ENCODE measurements at places on chromosomes 2 and 18. TPM values are rescaled to one million over a fixed set of nuclear protein-coding genes. Genes with fewer than 3 reads are reported as not detected.

The GALNT3 gene
- 18.9 TPM for polyA plus RNA-seq

The CHRNG gene
- 0.48 TPM for polyA plus RNA-seq

The FANCL gene
- polyA plus RNA-seq, result 29.4 TPM

The TMEM163 gene
- polyA plus RNA-seq, result 5.0 TPM

The MLPH gene
- polyA plus RNA-seq, result 2.4 TPM

The AQP12A gene
- 0.34 TPM for polyA plus RNA-seq

- H3K27ac ChIP-seq, result no peak overlapping the region
- no peak for DNase-seq
- H3K4me3 ChIP-seq, result no peak overlapping the region
Measured at GRCh38 chr18:22253676-22254075, 84.3 kb downstream of the GATA6 start.

- peaks cover 2% of the 10 kb centered on the region for H3K27me3 ChIP-seq
- H3K4me3 ChIP-seq, result no peak overlapping the region
- DNase-seq, result no peak
- no peaks in the 10 kb centered on the region for H3K4me1 ChIP-seq
- no peaks in the 10 kb centered on the region for H3K36me3 ChIP-seq
Measured at GRCh38 chr2:151150331-151151320, 111.0 kb downstream of the RBM43 start.

DNA sequence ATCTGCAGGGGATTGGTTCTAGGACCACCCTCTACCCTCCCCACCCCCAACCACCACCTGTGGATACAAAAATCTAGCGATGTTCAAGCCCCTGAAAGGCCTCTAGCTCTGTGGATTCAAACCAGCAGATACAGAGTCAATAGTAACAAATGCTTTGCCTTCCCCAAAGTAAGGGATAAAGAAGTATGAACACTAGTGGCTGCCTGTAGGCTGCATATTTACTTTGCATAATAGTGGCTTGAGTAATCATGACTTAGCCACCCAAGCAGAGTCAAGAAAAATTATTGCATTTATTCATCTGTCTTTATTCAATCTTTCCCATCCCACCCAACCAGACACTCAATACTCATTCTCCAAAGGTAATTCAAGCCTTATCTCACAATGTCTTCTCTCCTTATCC lies 43.8 kb downstream of the SOCS6 start:
- DNase-seq, result no peak
- no peaks in the 10 kb centered on the region for H3K4me1 ChIP-seq
- H3K36me3 ChIP-seq, result no peaks in the 10 kb centered on the region
- no peak overlapping the region for H3K4me3 ChIP-seq
- no peak overlapping the region for H3K27ac ChIP-seq
- H3K27me3 ChIP-seq, result no peaks in the 10 kb centered on the region

- no peaks in the 10 kb centered on the region for H3K36me3 ChIP-seq
- no peak overlapping the region for H3K27ac ChIP-seq
- no peaks in the 10 kb centered on the region for H3K27me3 ChIP-seq
- no peak overlapping the region for H3K4me3 ChIP-seq
- no peaks in the 10 kb centered on the region for H3K4me1 ChIP-seq
Measured at GRCh38 chr2:194166818-194167217, 1490.2 kb upstream of the SLC39A10 start.

GRCh38 chr2:145644820-145645302 lies 1124.9 kb upstream of the ZEB2 start:
- no peak overlapping the region for H3K27ac ChIP-seq
- no peaks in the 10 kb centered on the region for H3K36me3 ChIP-seq
- DNase-seq, result no peak
- no peak overlapping the region for H3K4me3 ChIP-seq
- no peaks in the 10 kb centered on the region for H3K27me3 ChIP-seq
- no peaks in the 10 kb centered on the region for H3K4me1 ChIP-seq

- no peak for DNase-seq
- H3K27ac ChIP-seq, result no peak overlapping the region
- H3K36me3 ChIP-seq, result no peaks in the 10 kb centered on the region
- no peak overlapping the region for H3K4me3 ChIP-seq
Measured at GRCh38 chr2:108413711-108414095, 35.3 kb upstream of the GCC2 start.

- no peaks in the 10 kb centered on the region for H3K4me1 ChIP-seq
- no peak overlapping the region for H3K4me3 ChIP-seq
- DNase-seq, result no peak
- peaks cover 92% of the 10 kb centered on the region for H3K36me3 ChIP-seq
- no peak overlapping the region for H3K27ac ChIP-seq
- no peaks in the 10 kb centered on the region for H3K27me3 ChIP-seq
Measured at GRCh38 chr18:35132021-35132902, 91.0 kb downstream of the MAPRE2 start.

DNA sequence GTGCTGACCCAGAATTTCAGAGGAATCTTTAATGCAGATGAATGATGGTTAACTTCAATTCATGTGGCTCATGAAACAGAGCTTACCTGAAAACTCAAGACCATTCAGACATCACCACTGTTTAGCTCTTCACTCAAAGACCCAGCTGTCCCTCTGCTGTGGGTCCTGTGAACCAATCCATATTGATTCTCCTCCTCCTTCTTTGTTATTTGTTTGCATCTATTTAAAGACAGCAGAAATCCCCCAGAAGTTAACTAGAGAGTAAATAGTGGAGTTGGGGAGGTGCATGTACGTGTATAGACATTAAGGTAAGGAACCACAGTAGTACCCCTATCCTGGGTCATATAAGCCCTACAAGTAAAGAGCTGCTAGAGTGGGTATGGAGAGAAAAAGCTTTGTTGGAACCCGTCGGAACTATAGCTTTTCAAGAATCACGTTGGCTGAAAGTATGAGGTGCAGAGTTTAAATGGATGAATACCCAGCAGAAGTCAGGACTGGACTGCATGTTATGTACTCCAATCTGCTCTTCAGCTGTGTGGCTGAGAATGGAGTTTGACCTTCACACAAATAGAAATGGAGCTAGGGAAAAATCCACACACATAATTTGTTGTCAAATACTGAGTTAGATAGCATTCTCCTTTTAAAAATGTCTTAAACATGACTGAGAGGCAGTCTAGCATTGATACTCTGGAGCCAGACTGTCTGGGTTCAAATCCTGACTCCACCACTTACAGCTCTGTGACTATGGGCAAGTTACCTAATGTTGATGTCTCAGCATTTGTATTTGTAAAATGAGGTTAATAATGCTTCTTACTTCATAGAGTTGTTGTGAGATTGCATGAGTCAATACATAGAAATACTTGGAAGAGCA lies 81.7 kb upstream of the HK2 start:
- DNase-seq, result no peak
- no peaks in the 10 kb centered on the region for H3K36me3 ChIP-seq

GRCh38 chr2:70923378-70924015 lies 12.2 kb upstream of the ATP6V1B1 start:
- no peak overlapping the region for H3K27ac ChIP-seq
- H3K36me3 ChIP-seq, result no peaks in the 10 kb centered on the region
- no peak for DNase-seq
- H3K27me3 ChIP-seq, result peaks cover 2% of the 10 kb centered on the region
- no peaks in the 10 kb centered on the region for H3K4me1 ChIP-seq
- H3K4me3 ChIP-seq, result no peak overlapping the region

DNA sequence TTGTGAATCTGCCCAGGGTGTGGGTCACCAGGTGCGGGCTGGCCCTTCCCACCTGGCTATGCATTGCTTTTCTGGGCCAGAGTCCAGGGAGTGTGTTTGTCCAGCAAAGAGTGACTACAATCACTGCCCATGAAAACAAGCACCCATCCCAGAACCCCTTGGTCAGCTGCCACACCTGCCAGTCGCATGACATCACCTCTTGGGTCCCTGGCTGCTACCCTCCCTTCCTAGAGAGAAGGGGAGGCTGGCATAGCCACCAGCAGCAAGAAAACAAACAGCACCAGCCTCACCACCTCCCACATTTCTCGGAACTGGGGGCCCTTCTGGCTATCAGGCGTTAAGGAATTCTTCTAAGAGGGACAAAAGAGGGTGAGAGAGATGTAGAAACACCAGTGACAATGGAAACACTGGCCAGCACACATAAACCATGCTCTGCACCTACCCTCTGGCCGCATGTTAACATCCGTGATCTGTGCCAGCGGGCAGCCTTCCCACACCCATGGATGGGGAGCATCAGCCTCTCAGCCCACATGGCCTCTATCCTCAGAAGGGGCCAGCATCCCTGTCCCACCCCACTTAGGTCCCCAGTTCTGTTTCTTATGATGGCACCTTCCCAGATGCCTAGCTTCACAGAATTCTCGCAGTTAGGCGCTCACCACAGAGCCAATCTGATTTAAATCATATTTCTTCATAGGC lies 109.7 kb upstream of the GLI2 start:
- no peaks in the 10 kb centered on the region for H3K36me3 ChIP-seq
- H3K4me1 ChIP-seq, result no peaks in the 10 kb centered on the region
- H3K4me3 ChIP-seq, result no peak overlapping the region
- H3K27ac ChIP-seq, result no peak overlapping the region
- DNase-seq, result no peak

Data from thymus (tissue), 14 donors.